ENCODE measurements at places on chromosomes 1 and 21.

DNA sequence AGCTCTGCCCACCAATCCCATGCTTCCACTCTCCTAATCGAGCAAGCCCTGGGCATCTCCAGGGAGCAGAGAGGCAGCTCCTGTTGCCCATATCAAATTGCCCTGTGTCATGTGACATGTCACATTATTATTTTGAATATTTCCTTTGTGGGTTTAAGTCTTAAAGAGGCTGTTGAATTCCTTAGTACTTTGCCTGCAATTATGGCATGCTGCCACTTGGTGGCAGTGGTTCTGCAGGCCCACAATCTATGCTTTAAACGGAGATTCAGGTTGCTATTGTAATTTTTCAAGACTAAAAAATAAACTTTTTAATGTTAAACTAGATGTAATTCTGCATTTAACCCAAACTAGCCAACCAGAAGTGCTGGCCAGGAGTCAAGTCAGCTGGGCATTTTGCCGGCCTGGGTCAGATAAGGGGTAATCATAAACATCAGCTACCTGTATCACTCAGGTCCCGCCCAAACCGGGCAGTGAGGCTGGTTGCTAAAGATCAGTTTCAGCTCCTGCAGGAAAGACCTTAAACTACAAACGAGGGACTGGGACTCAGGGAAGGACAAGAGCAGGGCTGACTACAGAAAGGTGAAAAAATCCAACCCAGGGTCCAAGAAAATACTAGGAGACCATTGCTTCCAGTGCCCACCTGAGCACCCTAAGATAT is 37.3 kb upstream of the ARHGEF16 start:
- DNase-seq = no peak

DNA sequence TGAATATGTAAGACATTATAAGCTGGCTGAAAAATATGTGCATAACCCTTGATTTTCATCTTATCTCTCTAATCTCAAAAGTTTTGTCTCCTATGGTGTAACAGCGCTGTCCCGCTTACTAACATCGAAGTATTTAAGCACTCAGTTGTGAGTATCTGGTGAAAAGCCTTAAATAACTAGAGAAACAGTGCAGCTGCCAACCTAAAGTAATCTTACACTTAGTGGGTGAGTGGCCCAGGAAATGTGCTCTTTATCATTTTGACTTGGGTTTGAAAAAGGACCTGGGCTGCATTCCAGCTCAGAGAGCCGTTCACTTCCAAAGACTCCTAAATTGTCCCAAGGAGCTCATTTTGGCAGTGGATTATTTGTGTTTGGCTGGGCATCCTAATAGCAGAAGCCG is 225.9 kb downstream of the SPATA17 start:
- no peak for DNase-seq

DNA sequence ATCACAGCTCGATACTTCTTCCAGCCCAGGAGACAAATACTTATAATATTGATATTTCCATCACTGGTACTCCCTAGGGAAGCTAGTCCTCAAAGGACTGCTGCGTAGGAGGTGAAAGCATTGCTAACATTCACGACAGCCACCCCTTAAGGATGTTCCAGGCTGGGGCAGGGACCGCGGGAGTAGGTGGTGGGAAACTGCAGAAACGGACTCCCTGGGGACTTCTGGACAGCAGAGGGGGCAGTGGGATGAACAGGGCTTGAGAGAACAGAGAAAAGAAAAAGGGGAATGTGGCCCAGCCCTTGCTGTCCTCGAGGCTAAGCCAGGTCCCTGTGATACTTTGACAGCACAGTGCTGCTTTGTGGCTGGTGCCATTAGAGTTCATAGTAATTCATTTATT is 108.0 kb downstream of the HMGB4 start:
- DNase-seq = no peak

- DNase-seq = no peak
Measured at GRCh38 chr1:160972939-160973338, 18.3 kb upstream of the ITLN2 start.

GRCh38 chr1:224080115-224080774 is 33.7 kb upstream of the FBXO28 start:
- DNase-seq = no peak

DNA sequence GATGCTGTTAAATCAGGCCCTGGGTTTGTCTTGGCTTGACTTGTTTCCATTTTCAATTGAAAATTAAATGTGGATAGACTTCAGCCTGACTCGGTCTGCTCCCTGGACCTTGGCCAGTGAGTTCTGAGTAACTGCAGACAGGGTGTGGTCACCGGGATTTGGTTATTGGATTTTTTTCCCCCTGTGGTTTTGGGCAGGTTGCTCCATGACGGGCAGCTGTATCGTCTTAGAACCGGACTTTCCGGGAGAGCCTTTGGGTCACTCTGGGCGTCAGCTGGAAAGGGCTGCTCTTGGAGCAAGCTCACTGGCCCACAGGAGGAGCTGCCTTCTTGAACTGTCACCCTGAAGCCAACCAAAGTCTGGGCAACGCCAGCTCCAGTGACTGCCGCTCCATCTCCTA is 75.0 kb downstream of the CLIC6 start:
- no peak for DNase-seq

- DNase-seq = no peak
Measured at GRCh38 chr1:214416417-214416816, 135.0 kb downstream of the PTPN14 start.

GRCh38 chr1:205287767-205288559 is 33.6 kb downstream of the NUAK2 start:
- peak; percentile 29 for DNase-seq

GRCh38 chr1:215482079-215482478 is 85.0 kb upstream of the KCTD3 start:
- DNase-seq = no peak

DNA sequence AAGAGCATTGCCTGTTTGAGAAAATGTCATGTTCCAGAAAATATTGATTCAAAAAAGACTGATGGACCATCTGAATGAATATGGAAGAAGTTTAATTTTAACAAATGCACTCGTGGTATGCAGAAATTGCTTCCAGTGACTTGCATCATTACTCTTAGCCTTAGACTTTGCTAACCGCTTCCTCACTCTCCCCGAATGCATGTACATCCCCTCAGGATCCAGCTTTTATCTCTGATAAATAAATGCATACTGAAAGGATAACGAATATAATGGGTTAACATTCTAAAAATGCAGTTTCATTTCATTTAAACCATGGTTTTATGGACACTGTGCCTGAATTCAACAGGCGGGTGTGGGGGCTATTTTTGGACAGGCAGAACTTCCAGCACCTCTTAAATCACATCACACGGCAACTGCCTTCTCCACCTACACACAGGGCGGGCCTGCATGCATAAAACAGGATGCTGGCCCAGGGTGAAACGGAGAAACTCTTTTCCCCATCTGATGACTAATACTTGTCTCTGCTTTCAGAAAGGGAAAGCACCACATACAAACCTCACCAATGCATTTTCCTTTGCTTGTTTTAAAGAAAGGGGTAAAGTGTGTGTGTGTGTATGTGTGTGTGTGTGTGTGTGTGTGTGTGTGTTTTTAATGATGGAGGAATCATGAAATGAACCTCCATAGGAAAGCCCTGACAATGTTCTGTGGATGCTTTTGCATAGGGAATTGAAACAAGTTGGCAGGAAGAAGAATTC is 48.7 kb downstream of the SPAG17 start:
- DNase-seq = no peak

- DNase-seq = no peak
Measured at GRCh38 chr1:218823291-218823900, 350.3 kb upstream of the LYPLAL1 start.

- DNase-seq = no peak
Measured at GRCh38 chr1:6331543-6332273, 61.9 kb downstream of the ACOT7 start.

GRCh38 chr1:188937965-188938551 is 1539.6 kb downstream of the BRINP3 start:
- no peak for DNase-seq

DNA sequence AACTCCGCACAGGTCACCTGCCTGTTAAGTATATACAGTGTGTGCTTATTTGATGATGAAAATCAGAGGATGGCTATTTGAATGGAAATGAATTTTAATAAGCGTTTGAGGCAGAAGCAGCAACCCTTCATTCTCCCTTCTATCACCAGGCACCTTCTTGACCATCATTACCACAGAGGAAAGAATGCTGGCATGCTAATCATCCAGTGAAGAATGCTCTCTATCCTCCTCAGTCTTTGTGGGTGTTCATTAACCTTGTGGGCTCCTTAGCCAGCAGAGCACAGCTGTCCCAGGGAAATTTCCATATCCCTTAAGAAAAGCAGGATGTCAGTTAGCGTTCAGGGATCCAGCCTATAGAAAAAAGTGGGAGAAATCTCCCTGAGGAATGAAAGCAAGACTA is 428.0 kb upstream of the CAMK1G start:
- DNase-seq = no peak

Data from stimulated activated CD8-positive, alpha-beta memory T cell treated with anti-CD3 and anti-CD28 coated beads, Interleukin-15, amount 100 ng/mL, for 24 hours (primary cell).